ENCODE measurements at places on chromosomes 3 and 15.
A peak's percentile ranks its signal among the peaks of the same experiment; 100 is the strongest.

DNA sequence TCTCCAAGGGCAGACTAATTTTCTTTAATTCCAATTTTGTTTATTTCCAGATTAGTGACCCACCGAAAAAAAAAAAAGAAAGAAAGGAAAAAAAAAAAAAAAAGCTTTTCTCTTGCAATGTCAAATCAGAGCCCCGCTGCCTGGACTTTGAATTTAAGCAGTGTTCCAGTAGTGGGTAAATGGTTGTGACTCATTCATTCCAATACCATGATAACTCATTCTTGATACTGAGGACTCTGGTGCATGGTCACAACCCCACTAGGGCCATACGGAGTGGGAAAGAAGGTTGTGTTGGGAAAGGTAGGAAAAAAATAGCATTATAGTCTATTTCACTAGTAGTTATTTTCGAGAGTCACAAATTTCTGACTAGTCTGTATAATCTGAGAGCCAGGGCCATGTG lies 59.1 kb upstream of the COL8A1 start:
- DNase-seq: peak; percentile 47

DNA sequence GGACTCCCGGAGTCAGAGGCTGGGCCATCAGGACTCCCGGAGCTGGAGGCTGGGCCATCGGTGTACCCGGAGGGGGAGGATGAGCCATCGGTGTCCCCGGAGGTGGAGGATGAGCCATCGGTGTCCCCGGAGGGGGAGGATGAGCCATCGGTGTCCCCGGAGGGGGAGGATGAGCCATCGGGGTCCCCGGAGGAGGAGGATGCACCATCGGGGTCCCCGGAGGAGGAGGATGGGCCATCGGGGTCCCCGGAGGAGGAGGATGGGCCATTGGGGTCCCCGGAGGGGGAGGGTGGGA lies 719 bp downstream of the MAGEL2 start:
- DNase-seq: no peak

DNA sequence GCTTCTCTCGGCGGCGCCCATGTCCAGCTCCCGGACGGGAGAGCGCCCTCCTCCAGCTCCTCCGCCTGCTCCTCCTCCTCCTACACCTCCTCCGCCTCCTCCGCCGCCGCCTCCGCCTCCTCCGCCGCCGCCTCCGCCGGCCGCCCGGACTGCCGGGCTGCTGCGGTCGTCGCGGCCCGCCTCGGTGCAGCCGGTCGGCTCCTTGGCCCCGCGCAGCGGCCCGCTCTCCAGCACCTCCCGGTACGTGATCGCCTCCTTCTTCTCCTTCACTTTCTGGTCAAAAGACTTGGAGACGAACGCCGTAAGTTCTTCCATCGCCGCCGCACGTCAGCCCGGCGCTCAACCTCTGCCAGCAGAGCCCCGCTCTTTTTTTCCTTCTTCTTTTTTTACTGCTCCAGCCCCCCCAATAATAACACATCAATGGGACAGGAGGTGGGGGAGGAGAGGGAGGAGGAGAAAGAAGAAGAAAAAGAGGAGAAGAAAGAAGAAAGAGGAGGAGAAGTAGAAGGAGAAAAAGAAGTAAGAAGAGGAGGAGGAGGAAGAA lies 438 bp downstream of the SHOX2 start:
- DNase-seq: no peak

DNA sequence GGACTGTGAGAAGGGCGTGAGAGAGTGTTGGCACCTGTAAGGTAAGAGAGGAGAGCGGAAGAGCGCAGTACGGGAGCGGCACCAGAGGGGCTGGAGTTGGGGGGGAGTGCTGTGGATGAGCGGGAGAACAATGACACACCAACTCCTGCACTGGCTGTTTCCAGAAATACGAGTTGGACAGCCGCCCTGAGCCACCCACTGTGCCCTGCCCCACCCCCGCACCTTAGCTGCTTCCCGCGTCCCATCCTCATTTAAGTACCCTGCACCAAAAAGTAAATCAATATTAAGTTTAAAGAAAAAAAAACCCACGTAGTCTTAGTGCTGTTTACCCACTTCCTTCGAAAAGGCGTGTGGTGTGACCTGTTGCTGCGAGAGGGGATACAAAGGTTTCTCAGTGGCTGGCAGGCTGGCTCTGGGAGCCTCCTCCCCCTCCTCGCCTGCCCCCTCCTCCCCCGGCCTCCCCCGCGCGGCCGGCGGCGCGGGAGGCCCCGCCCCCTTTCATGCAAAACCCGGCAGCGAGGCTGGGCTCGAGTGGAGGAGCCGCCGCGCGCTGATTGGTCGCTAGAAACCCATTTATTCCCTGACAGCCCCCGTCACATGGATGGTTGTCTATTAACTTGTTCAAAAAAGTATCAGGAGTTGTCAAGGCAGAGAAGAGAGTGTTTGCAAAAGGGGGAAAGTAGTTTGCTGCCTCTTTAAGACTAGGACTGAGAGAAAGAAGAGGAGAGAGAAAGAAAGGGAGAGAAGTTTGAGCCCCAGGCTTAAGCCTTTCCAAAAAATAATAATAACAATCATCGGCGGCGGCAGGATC lies at the start of gene SOX2:
Gene SOX2, plus strand, starts transcription at position 601 of the 811 bp plus-strand sequence. CDS start 436 bp downstream, outside the sequence.
- DNase-seq: peak; percentile 52

- no peak for DNase-seq
Observed at GRCh38 chr3:120013481-120013880, 80.8 kb downstream of the GSK3B start.

- DNase-seq: no peak
Observed at GRCh38 chr15:71800835-71801745, 9.3 kb upstream of the NR2E3 start.
